Stimulated activated naive CD4-positive, alpha-beta T cell treated with Interleukin-2 at 50 U/mL for 16 hours (primary cell): ENCODE measurements at places on chromosomes 7 and 10.

GRCh38 chr7:131250331-131250730 lies 77.3 kb upstream of the MKLN1 start:
- no peak for DNase-seq

- DNase-seq: no peak
Observed at GRCh38 chr10:119348106-119348505, 140.7 kb downstream of the GRK5 start.

GRCh38 chr10:47160967-47161366 lies 139.0 kb upstream of the GDF10 start:
- DNase-seq: no peak

DNA sequence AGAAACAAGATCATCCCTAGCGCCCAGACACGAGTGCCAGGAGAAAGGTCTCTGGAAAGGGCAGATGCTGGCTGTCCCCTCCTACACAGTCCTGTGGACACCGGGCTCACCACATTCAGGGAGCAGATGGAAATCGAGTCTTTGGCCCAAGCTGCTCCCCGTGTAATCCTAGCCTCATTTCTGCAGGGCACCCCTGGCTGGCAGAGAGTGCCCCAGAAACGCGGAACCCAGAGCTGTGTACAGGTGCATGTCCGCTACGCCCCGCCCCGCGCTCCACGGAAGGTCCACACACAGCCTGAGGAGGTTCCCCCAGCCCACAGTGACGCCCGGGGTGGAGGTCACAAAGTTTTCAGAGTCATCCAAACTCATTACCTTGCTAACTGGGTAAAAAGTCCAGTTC lies 202.8 kb downstream of the MAD1L1 start:
- no peak for DNase-seq

- DNase-seq: no peak
Observed at GRCh38 chr10:119243488-119243887, 36.1 kb downstream of the GRK5 start.

GRCh38 chr10:77173615-77174461 lies 463.8 kb downstream of the KCNMA1 start:
- DNase-seq: peak; percentile 46

- DNase-seq: no peak
Observed at GRCh38 chr7:38311329-38311937, 38.0 kb upstream of the TARP start.

- no peak for DNase-seq
Observed at GRCh38 chr10:114033566-114033965, 10.1 kb upstream of the ADRB1 start.
